GM18507 (cell line): ENCODE measurements at places on chromosomes 5 and 9.

- no peak for DNase-seq
Measured at GRCh38 chr9:34650816-34651215, 1.2 kb upstream of the IL11RA start.

DNA sequence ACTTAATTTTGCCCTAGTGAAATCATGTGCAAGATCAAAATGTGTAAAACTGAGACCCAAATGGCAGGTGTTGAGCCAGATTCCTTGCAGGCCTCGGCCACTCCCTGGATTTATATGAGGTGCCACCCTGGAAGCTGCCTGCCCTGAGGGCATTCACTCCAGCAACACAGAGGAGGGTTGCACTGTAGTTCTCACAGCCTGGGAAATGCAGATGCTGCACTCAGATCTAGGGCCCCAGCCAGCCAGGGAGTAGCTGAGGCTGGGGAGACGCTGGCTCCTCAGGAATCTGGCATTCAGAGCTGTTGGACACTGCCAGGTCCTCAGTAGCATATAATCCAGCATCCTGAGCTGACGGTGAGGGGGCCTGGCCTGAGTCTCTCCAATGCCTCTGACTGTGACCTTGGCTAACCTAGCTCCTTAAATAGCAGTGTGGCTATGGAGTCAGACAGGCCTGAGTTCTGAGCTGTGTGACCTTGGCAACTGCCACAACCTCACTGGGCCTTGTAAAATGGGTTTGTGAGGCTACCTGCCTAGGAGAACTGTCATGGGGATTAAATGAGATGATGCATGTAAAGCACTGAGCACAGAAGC, 8.7 kb downstream of the KCNMB1 start:
- no peak for DNase-seq

- DNase-seq = no peak
Measured at GRCh38 chr9:3858961-3859360, 333.2 kb upstream of the RFX3 start.

- DNase-seq = no peak
Measured at GRCh38 chr5:170863646-170864045, 1.8 kb downstream of the RANBP17 start.

DNA sequence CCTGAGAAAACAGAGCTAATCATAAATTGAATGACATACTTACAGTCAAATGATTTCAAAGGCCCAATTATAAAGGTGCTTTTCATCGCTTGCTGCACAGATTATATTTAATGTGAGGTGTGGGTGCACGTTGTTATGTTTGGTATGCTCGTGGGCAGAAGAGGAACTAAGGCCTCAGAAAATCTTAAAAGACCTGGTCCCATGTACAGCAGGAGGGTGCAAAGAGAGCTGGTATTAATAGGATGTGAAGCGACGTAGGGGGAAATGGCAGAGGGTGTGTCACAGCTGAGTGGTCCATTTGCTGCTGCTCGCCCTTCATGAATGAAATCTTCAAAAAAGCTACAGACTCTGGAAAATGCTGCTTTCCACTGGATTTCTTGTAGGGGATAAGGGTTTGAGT, 40.5 kb upstream of the IFNK start:
- DNase-seq = no peak

- no peak for DNase-seq
Measured at GRCh38 chr9:121954477-121955140, 138.5 kb downstream of the TTLL11 start.

GRCh38 chr9:109475526-109475925, 22.6 kb downstream of the PTPN3 start:
- no peak for DNase-seq

DNA sequence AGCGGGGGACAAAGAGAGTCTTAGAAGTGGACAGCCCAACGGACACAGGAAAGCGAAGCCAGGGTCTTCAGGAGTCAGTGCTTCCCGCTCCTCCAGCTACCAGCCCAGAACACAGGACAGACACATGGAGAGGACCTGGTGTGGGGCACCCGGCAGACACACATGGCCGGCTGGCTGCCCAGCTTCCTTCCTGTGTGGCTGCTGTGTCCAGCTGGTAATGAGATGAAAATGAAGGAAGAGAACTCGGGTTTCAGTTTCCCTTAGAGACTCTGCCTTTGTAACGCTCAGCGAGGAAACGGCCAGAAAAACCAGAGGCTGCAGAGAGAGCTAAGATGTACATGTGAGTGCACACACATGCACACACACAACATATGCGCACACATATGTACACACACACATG, 87.5 kb downstream of the SECISBP2 start:
- DNase-seq = no peak

DNA sequence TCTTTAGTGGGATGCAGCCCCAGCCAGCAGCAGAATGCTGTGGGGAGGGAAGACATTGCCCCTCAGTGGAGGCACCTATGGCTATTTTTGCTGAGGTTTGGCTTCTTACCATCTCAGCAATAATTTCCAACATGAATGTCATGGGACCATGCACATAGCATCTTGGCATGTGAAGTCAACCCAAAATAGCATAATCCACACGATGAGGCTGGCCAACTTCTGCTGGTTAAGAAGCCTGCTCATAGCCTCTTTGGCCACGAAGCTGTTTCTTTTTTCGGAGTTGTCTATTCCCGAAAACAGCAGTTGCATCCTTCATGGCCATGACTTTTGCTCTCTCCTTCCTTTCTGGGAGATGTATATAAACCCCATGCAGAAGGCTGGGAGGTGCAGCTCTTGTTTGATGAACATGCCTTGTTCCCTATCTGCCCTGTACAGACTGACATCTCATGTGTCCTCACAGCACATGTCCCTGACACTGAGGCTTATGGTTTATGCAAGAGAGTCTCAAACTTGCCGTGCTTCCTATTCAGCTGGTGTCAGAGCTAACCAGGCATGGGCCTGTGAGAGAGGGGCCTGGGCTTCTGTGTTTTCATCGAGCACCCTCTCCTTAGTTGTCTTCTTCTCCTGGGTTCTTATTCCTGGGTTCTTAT, 45.3 kb downstream of the SYK start:
- no peak for DNase-seq

GRCh38 chr5:145848854-145849253, 13.7 kb upstream of the PRELID2 start:
- DNase-seq = no peak

GRCh38 chr5:93601071-93601801, 18.2 kb downstream of the NR2F1 start:
- DNase-seq = no peak

DNA sequence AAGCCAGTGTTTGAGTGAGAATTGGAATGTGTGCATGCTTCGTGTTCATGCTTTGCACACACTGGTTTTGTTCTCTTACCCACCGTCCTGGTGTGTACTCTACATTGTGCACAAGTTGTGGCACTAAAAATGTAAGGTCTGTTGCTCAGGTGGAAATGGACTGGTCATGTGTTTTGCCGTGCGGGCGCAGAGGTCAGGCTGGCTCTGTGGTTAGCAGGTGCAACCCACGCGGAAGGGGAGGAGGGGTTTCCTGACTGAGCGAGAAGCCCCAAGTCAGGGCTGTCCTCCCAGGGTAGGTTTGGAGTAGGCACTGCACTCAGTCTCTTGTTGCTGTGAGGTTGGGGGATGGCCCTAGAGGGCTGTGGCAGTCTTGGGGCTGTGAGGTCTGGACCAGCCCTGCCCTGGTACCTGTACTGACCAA, 86.6 kb downstream of the EHMT1 start:
- DNase-seq = peak; percentile 71

- DNase-seq = no peak
Measured at GRCh38 chr5:196350-196749, 5.1 kb downstream of the LRRC14B start.

DNA sequence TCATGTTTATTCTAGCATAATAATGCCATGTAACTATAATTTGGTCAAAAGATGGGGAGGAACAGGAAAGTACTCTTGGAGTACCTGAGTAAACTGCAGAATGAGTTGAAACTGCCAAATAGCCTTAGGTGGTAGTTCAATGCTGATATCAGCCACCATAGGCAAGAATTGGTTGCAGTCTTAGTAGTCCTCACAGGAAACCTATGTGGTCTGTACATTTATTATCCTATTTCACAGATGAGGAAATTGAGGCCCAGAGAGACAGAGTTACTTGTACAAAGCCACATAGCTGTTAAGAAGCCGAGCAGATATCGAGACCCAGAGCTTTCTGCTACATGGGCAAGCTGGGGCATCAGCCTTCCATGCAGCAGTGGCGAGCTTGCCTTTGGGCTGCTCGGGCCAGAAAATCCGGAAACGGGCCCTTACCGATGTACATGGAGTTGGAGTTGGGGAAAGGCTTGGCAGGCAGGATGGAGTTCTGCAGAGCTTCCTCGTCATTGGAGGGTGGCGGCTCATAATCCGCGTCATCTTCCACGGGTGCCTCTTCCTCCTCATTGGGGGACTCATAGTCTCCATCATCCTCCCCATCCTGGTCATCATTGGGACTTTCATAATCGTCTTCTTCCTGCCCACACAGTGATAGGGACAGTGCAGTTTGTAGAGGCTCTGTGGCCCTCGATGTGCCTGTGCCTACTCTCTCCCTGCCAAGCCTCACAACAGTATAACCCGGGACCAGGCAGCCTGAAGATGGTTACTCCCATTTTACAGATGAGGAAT, 27.1 kb downstream of the LCP2 start:
- DNase-seq = no peak

DNA sequence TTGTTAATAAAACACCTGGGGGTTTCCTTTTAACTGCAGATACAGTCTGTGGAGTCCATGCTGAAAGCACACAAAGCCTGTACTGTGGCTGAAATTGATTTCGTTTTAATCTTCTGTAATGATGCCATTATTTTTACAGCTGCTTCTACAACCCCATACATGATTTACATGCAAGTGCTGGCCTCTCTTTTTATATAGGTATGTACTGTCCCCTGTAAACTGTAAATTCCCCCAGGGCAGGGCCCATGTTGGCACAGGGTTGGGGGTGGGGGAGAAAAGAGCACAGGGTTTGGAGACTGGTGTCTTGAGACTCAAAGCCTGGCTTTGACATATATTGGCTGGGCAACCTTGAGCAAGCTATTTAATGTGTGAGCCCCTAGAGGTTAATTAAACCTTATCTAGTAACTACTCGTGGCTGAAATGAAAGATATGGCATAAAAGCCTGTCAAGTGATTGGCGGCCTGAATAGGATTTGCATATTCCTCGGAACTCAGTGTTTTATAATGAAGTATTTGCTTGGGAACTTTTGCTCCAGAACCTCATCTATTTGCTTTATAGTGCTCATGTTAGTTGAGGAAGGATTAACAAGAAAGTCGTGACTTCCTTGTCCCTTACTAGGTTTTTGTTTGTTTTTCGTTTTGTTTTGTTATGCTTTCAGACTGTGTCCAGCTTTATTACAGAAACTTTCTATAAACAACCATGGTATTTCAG, 34.0 kb downstream of the KLF4 start:
- DNase-seq = no peak

- no peak for DNase-seq
Measured at GRCh38 chr9:89993678-89994630, 389.1 kb downstream of the GADD45G start.

- DNase-seq = no peak
Measured at GRCh38 chr5:75510417-75510835, 1.0 kb downstream of the CERT1 start.

DNA sequence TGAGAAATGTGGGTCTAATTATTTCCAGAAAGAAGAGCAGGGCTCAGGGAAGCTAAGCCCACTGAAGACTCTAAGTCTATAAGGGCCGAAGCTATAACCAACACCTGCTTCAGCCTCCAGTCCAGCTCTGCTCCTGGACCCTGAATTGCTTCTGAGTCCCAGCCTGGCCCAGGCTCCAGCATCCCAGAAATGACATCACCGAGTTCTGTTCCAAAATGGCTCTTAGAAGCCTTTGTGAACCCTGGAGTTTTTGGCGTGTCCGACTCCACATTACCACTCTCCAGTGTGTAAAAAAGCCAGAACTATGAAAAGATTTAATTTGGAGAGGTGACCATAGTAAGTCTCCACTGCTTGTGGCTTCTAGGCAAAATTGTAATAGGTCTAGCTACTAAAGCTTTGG, 289.9 kb downstream of the SLIT3 start:
- no peak for DNase-seq

GRCh38 chr9:136196404-136197083, 8.4 kb downstream of the LHX3 start:
- DNase-seq = no peak

- no peak for DNase-seq
Measured at GRCh38 chr9:126971261-126971660, 56.7 kb downstream of the RALGPS1 start.

GRCh38 chr9:88998503-88998902, 7.2 kb downstream of the S1PR3 start:
- DNase-seq = no peak

GRCh38 chr5:157455057-157455456, 5.0 kb upstream of the NIPAL4 start:
- DNase-seq = no peak

DNA sequence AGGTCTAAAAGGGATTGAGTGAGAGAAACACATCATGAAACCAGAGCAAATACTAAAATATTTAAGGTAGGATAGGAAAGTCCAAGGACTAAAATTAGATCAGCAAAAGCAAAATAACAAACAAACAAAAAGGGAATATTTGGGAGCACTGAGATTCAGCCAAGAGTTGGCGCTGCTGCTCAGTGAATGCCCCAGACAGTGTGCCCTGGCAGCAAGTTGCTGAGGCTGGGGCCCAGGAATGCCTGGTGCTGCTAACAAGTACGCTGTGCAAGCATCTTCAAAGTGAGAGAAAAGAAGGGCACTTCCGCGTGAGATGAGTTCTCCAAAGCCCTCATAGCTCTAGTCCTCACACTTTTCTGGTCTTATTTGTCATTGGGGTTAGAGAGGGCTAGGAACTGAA, 603.3 kb downstream of the EFNA5 start:
- no peak for DNase-seq

- no peak for DNase-seq
Measured at GRCh38 chr9:128153947-128154695, 4.9 kb downstream of the LCN2 start.

GRCh38 chr9:2178034-2178734, 163.0 kb downstream of the SMARCA2 start:
- no peak for DNase-seq

GRCh38 chr5:56055287-56055686, 60.5 kb upstream of the IL6ST start:
- DNase-seq = no peak

GRCh38 chr9:123643518-123643917, 286.4 kb downstream of the DENND1A start:
- no peak for DNase-seq

GRCh38 chr9:89891221-89891590, 286.4 kb downstream of the GADD45G start:
- no peak for DNase-seq

- no peak for DNase-seq
Measured at GRCh38 chr9:89871871-89872331, 267.1 kb downstream of the GADD45G start.

DNA sequence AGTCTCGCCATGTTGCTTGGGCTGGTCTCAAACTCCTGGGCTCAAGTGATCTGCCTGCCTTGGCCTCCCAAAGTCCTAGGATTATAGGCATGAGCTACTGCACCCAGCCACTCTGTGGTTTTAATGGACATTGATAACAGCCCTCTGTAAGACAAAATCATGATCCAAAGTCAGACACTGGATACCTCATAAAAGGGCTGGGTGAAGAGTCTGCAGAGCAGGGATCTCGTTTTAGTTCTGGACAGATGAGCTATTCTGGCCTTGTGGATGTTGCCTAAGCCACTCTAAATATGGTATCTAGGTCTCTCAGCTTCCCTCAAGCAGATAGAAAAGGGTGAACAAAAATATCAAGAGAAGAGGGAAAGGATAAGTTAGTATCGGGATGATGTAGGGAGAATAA, 133.4 kb upstream of the OSMR start:
- no peak for DNase-seq
